ENCODE measurements at places on chromosomes 12 and 14. TPM values are rescaled to one million over a fixed set of nuclear protein-coding genes. Genes with fewer than 3 reads are reported as not detected.

Gene PLXNC1
- total RNA-seq, result 5.7 TPM

Gene LHX5
- not detected for total RNA-seq

DNA sequence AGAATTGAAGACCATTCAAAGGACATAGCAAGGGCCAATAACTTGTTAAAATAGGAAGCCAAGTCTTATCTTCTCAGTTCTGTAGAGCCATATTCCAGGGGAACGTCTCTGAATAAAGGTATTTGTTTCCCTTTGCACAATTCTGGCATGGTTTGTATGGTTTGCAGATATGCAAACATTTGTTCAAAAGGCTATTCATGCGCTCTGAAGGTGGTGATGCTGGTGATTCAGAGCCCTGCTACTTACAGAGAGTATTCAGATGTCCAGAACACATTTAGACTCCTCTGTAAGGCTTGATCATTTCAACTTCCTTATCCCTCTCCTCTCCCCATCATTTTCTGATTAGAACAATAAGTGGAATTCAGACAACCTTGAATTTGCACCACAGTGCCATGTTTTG is 35.9 kb downstream of the SLC4A8 start:
- no peak overlapping the region for H3K4me3 ChIP-seq
- no peaks in the 10 kb centered on the region for H3K36me3 ChIP-seq
- H3K4me1 ChIP-seq, result no peaks in the 10 kb centered on the region
- DNase-seq, result no peak

- no peaks in the 10 kb centered on the region for H3K36me3 ChIP-seq
- H3K27ac ChIP-seq, result no peak overlapping the region
- H3K4me1 ChIP-seq, result no peaks in the 10 kb centered on the region
- no peaks in the 10 kb centered on the region for H3K27me3 ChIP-seq
Measured at GRCh38 chr14:96069421-96069820, 30.3 kb downstream of the C14orf132 start.

- H3K36me3 ChIP-seq, result no peaks in the 10 kb centered on the region
- H3K4me3 ChIP-seq, result no peak overlapping the region
- H3K4me1 ChIP-seq, result no peaks in the 10 kb centered on the region
- H3K27ac ChIP-seq, result no peak overlapping the region
- DNase-seq, result no peak
Measured at GRCh38 chr12:66662729-66663128, 16.1 kb downstream of the GRIP1 start.

DNA sequence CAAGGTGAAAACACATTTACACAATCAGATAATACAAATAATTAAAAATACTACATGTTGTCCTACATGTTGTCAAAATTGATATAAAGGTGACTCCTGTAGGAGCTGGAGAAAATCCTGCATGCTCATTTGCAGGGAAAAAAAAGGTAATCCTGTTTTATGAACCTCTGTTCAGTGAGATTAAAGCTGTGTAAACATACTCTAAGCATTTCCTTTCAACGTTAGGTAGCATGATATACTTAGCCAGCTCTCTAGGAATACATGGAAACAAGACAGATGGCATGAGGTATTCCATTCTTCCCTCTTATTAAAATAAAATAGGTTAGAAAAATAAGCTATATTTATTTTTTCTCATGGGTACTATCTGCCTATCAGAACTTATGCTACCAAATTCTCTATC is 635.7 kb upstream of the FLRT2 start:
- no peak for DNase-seq
- no peaks in the 10 kb centered on the region for H3K36me3 ChIP-seq
- no peak overlapping the region for H3K27ac ChIP-seq
- H3K4me1 ChIP-seq, result no peaks in the 10 kb centered on the region

DNA sequence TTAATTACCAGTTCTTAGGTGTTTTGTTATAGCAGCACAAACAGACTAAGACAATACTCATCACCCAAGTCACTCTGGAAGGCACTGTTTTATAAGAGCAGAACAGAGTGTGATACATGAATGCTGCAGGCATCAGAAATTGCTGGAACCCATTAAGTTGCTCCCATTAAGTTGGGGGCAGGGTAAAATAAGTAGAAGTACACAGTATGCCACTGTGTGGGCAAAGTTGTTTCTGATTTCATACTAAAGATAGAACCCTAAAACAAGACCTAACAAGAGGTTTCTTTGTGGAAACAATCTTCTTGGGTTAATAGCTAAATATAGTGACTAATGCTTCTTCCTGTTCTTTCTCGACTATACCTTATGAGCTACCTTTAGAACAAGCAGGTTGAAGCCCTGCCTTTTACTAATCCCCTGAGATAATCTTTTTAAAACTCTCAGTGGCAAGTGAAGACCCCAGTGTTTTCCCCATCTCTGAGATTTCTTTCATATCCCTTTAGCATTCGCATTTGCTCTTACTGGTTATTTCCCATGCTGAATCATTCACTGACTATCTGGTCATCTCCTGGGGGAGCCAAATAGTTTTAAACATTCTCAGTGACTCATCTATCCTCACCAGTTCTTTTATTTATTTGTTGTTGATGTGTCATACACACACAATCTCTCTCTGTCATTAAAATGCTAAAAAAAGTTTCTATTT is 52.3 kb downstream of the SOCS2 start:
- no peak overlapping the region for H3K4me3 ChIP-seq
- DNase-seq, result no peak
- H3K36me3 ChIP-seq, result no peaks in the 10 kb centered on the region
- no peaks in the 10 kb centered on the region for H3K4me1 ChIP-seq
- no peaks in the 10 kb centered on the region for H3K27me3 ChIP-seq

DNA sequence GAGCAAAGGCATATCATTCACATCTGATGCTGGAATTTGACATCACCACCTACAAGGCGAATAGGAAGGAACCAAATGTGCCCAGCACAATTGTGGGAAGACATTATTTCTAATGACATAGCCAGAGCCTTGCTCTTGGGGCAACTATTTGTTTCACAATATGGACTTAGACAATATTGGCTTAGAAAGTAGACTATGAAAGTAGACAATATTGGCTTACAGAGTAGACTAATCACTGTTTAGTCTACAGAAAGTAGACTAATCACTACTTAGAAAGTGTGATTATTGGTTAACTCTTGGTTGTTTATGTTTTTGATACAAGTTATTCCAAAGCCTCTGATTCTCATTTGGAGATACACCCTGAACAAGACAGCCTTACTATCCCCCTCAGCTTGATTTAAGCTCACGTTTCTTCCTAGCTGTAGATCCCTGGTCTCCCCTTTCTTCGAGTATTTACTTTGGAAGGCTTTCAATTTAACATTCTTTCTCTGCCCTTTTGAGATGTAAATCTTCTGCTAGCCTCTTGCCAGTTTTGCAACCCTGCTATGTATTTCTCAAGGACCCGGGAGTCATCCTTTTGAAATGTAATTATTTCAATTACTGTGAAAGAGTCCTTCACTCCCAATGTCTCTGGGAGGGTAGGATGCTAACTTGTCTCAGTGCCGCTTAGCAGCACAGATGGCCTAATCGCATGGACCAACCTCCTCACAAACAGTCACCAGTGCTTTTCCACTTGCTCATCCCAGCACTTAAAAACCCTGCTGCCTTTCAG is 843.2 kb downstream of the GALC start:
- H3K36me3 ChIP-seq, result no peaks in the 10 kb centered on the region
- no peaks in the 10 kb centered on the region for H3K27me3 ChIP-seq
- H3K4me1 ChIP-seq, result no peaks in the 10 kb centered on the region
- no peak overlapping the region for H3K27ac ChIP-seq
- no peak for DNase-seq

- H3K27me3 ChIP-seq, result no peaks in the 10 kb centered on the region
- H3K27ac ChIP-seq, result no peak overlapping the region
- H3K36me3 ChIP-seq, result no peaks in the 10 kb centered on the region
- H3K4me1 ChIP-seq, result no peaks in the 10 kb centered on the region
- H3K4me3 ChIP-seq, result no peak overlapping the region
Measured at GRCh38 chr14:47277703-47278102, 397.7 kb downstream of the MDGA2 start.

DNA sequence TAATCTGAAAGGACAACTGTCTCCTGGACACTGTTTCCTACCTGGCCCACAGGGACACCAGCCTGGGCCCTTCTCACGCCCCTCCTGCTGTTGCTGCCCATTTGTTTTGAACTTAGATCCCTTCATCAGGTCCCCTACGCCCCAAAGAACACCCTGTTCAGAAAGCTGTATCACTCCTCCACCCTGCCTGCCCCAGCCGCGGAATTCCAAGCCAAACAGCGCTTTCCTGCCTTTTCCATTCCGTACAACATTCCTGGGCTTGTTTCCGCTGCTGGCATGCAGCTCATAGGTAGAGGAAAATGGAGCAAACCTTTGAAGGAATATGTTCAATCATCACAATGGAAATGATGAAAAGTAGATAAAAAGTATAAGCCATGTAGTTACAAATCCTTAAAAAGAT is 12.8 kb upstream of the GSG1 start:
- no peak overlapping the region for H3K4me3 ChIP-seq
- no peak for DNase-seq
- H3K27ac ChIP-seq, result no peak overlapping the region
- no peaks in the 10 kb centered on the region for H3K36me3 ChIP-seq
- no peaks in the 10 kb centered on the region for H3K4me1 ChIP-seq
